Activated CD4-positive, alpha-beta T cell treated with anti-CD3 and anti-CD28 coated beads for 36 hours (primary cell): ENCODE measurements at places on chromosomes 16 and 17.
A peak's percentile ranks its signal among the peaks of the same experiment; 100 is the strongest.

GRCh38 chr17:66985338-66986237 lies 21.1 kb downstream of the CACNG4 start:
- DNase-seq: peak; percentile 41

- no peak for DNase-seq
Measured at GRCh38 chr17:30477774-30478115, 537 bp downstream of the GOSR1 start.

- peak; percentile 73 for DNase-seq
Measured at GRCh38 chr17:68310152-68310551, 18.9 kb downstream of the ARSG start.

GRCh38 chr17:80224683-80225082 lies 4.5 kb downstream of the SLC26A11 start:
- no peak for DNase-seq

DNA sequence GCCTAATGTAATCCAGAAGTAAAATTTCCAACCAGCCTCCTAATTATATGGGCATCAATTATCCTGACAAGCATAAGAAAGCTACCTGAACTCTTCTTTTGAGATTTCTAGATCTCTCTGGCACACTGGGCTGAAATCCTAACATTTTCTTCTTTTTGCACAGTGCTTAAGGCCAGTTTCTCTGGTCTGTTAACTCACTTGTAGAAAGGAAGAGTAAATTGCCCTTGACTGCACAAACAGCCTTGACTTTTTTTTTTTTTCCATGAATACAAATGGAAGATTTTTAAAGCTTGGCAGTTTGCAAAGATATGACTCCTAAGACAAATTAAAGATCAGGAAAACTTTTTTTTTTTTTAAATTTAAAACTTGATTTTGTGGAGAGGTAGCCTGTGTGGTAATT lies 291.2 kb upstream of the MON1B start:
- no peak for DNase-seq

DNA sequence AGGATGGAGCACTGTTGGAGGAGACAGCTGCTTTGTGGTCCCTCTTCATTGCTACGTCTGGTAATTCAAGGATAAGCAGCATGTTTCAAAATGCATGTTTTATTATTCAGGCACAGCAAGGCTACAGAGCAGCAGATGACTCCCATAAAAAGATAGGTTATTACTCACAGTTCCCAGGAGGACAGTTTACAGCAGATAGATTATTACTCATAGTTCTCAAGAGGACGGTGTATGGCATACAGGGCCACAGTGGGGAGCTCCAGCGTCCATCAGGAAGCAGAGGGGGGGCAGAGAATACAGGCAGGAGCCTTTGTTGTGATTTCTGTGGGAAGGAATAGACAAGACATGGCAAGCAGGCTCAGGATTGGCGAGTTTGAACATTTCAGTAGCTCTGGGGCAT lies 72.9 kb downstream of the DNAH9 start:
- no peak for DNase-seq

DNA sequence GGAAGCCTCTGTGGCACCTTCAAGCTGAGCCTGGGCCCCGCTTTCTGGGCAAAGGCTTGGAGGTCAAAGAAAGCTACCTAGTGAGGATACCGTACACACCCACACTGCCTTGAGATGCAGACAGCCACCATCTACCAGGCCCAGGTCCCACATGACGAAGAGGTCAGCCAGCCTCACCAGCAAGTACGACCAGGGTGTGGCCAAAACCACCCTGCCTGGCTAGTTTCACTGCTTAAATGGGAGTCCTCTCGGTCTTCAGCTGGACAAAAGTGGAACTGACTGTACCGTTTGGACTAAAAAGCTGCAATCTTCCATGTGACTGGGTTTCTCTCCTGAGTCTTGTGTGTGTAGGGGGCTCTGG lies 21.6 kb downstream of the VASN start:
- no peak for DNase-seq

- no peak for DNase-seq
Measured at GRCh38 chr16:11183035-11183812, 72.8 kb downstream of the SOCS1 start.

- DNase-seq: peak; percentile 40
Measured at GRCh38 chr16:79632289-79632688, 31.8 kb upstream of the MAF start.
